Esophagus squamous epithelium (tissue), 5 donors: ENCODE measurements at places on chromosomes 2 and 18.

- DNase-seq, result no peak
These were observed 14.4 kb upstream of the SNED1 start for GRCh38 chr2:240983996-240984498.

DNA sequence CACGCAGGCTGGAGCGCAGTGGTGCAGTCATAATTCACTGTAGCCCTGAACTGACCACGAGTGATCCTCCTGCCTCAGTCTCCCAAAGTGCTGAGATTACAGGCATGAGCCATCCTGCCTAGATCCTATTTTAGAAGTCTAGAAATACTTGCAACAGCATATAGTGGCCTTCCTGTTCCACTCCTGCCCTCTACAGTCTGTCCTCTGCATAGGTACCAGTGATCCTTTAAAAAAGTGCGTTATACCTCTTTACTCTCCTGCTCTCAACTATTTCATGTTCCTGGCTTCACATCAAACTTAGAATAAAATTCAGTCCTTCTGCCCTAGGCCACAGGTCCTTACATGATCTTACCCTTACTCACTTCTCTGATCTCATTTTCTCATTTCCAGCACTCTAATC is 6.0 kb downstream of the COMMD1 start:
- DNase-seq, result no peak

- no peak for DNase-seq
These were observed 16.3 kb downstream of the CNDP2 start for GRCh38 chr18:74512321-74513053.

- DNase-seq, result no peak
These were observed 97.8 kb downstream of the B3GNT2 start for GRCh38 chr2:62293490-62294271.

GRCh38 chr2:233928594-233929351 is 11.6 kb downstream of the TRPM8 start:
- no peak for DNase-seq

DNA sequence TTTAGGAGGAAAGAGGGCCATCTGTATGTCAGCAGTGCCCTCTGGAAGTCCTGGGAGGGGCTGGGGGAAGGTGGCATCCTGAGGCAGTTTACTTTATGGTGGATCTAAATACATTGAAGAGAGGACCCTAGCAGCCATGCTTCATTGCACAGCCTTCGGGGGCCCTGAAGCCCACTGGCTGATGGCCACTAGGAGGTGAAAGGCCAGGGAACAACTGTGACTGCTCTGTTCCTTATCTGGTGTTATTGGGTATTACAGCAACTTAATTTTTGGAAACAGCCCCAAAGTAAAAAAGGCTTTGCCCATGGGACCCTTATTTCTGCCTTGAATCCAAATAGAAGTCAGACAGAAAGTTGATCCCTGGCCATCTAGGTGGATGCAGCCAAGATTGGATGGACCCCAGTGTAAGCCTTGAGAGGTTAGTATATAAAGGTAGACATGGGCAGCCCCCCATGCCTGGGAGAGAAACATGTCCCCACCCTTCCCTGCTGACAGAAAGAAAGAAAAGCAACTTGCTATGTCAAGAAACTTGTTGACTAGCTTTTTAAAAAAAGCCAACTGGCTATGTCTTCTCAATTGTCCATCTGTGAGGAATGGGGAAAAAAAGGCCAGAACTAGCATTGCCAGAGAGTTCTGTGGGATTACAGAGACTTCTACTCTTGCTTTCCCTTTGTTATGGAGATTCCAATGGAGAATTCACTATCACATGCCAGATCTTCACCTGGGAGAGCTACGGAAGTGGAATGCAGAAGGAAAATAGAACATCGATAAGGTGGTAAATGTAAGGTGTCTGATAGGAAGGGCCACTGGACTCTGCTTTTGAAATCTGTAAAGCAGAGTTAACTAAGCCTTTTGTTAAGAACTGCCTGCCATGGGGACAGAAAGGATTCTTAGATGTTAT is 58.6 kb upstream of the OSR1 start:
- DNase-seq, result no peak

- no peak for DNase-seq
These were observed 47.2 kb downstream of the VIL1 start for GRCh38 chr2:218465987-218466633.
